ENCODE measurements at places on chromosomes 7 and 10. TPM values are rescaled to one million over a fixed set of nuclear protein-coding genes. Genes with fewer than 3 reads are reported as not detected.

DNA sequence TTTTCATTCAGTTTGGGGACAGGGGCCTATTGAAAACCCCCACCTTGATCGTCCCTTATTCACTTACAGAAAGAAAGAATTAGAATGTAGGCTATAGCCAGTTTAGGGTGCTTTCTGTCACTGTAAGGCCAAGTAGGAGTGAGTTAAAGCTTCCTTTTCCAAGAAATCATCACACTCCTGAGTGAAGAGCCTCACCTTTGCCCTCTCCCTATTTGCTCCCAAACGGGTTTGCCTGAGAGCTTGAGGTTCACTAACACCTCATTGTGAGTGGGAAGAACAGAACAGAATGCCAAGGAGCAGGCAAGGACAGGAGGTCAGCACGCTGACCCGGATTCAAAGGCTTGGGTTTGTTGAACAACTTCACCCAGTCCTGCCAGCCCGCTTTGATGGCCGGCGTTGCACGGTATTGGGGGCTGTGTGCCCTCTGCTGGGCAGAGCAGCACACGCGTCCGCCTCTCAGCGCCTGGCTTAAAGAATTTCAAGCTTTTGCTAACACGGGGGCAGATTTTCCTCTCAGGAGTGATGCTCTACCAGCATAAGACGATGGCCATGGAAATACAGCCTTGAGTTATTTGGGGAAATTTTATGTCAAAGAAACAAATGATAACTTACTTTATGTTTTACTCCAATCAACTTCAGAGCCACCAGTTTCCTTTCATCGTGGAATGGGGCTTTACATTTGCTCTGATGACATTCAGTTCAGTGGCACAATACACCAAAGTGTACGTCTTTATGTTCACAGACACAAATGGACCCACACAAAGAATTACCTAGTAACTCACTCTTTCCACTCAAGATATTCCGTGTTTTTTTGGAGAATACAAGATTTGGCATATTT is 470.0 kb downstream of the SUGCT start:
- DNase-seq = peak; percentile 75

DNA sequence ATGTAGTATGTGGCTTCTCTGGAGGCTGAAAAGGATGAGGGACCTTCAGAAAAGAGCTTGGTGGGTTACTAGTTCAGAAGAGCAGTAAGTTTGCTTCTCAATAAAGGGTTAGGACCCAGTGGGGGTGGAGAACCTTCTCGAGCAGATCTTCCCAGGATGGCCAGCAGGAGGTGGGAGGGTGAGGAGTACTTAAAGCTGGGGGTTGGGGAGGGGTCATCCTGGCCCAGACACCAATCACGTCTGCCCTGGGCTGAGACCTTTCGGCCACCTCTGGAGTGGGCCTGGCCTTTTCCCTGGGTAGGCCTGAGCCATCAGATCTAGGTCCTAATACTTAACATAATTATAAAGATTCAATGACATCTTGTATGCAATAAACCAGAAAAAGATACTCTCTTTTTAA is 149.0 kb upstream of the TCF7L2 start:
- no peak for DNase-seq

Gene ITGA8
- 1.7 TPM for total RNA-seq

DNA sequence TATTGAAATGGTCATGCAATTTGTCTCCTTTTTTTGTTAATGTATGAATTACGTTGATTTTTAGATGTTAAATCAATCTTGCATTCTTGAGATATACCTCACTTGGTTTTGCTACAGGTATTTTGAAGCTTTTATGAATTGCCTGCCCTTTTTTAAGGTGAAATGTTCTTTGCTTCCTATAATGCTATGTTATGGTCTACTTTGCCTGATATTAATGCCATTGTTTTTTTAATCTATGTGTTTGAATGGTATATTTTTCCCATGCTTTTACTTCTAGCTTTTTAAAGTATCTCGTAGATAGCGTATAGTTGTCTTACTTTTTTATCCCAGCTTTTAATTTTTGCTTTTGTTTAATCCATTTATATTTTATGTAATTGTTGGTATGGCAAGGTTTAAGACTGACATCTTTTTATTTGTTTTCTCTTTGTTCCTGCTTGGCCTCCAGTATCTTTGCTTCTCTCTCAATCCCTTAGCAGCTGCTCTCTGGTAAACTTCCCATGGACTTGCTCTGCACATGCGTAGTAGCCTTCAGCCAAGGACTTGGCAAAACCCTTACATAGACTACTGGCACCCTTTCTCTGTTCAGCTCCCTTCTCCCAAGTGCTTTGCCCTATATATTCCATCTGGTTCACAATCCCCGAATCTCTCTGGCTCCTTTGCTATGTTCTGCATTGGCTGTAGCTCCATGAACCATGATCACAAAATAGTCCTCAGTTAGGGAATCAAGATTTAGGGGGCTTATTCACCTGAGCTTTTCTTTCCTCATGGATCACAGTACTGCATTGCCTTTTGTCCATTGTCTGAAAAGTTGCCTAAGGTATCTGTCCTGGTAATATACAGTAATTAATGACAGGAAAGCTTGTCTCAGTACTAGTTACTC is 8.4 kb downstream of the TRIM24 start:
- no peak for DNase-seq

DNA sequence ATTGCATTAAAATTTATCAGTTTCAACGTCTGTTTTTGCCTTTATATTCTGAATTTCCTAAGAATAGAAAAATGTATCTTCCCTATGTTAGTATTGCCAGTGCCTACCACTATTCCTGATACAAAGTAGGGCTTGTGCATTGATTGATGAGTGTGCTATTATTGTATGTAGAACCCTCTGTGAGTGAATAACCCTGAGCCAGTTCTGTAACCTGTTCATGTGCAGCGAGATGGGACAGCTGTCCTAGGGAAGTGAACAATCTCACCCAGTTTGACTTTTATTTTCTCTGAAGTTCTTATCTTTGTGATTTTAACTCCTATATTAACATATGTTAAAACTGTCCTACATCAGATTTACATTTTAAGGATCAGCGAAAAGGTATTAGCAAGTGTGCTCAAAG is 178.4 kb upstream of the ADO start:
- no peak for DNase-seq

Gene SP8
- not detected for total RNA-seq

GRCh38 chr10:120987359-120987758 is 136.2 kb downstream of the WDR11 start:
- DNase-seq = no peak

Gene HMX3
- total RNA-seq = not detected

Gene XRCC2
- 0.65 TPM for total RNA-seq

Gene IKZF1
- 3.5 TPM for total RNA-seq

- no peak for DNase-seq
Observed at GRCh38 chr10:98636921-98637329, 190.2 kb upstream of the HPS1 start.

- no peak for DNase-seq
Observed at GRCh38 chr7:131943646-131944045, 387.2 kb upstream of the PODXL start.

GRCh38 chr7:51128545-51129435 is 187.8 kb downstream of the COBL start:
- no peak for DNase-seq

DNA sequence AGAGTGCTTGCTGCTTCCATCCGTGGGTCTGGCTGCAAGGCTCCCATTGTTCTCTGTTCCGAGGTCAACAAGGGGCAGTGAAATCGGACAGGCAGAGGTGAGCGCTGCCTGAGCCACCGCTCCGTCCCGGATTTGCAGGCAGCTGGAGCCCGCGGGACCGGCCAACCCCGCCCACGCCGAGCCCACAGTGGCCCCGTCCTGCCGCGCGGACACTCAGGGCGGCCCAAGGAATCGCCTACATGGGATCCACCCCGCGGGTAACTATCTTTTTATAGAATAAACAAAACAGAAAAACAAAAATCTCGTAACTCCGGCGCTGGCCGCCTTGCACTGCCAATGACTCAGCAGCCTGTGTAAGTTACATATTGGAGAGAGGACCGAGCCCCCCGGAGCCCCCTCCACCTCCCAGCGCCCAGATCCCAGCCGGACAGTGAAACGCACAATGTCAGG is 1.9 kb downstream of the BNIP3 start:
- DNase-seq = peak; percentile 74

- DNase-seq = no peak
Observed at GRCh38 chr7:147406521-147407135, 1183.9 kb upstream of the C7orf33 start.

Gene FIGNL1
- total RNA-seq = 3.4 TPM

DNA sequence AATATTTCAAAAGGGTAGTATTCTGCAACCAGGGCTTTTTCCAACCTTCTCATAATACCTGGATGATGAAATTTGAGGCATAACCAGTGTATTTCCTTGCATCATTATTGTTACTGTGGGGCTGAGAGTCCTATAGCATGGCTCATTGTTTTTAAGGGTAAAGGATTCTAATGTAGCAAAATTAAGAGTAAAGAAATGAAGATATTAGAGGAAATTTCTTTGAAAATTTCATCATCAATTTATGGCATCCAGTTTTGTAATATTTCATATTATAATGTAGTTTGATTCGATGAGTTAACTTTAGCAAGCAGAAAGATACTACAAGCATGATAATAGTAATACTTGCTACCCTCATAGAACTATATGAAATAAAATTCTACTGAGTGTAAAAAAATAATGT is 387.3 kb upstream of the LRGUK start:
- no peak for DNase-seq

Gene ASAH2
- total RNA-seq = 2.0 TPM

- DNase-seq = peak; percentile 86
Observed at GRCh38 chr10:22620140-22620857, 94.1 kb downstream of the PIP4K2A start.

DNA sequence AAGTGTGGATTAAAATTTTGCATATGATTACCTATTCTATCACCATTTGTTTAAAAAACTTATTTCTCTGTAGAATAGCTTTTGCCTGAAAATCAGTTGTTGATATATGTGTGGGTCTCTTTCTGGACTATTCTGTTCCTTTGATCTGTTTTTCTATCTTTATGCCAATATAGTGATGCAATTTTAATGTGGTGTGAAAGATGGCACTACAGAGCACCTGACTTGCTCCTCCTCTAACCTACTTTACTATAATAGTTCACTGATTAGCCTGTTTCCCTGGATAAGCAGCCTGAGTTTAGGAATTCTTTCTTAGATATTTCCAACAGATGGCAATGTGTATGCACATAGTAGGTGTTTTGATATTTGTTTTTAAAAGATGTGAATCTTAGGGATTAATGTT is 294.5 kb downstream of the AUTS2 start:
- DNase-seq = no peak

GRCh38 chr7:485188-486081 is 34.2 kb downstream of the PDGFA start:
- DNase-seq = no peak

Gene MYPN
- total RNA-seq = 112 TPM

DNA sequence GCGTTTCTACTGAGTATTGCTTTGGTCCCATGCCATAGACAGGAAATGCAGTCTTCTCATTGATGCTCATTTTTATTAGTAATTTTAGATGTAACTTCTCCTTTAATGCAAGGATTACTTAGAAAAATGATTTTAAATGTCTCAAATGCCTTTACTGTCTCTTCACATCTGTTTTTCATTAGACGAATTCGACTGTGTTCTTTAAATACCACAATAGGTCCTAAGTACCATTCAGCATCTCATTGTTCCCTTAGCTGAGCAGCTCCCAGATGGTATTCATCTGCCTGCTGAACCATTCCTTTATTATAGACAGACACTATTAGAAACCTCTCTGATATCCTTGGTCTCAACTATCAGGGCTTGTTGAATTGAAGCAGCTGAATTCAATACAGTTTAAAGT is 113.6 kb downstream of the LSMEM1 start:
- no peak for DNase-seq

GRCh38 chr7:36208997-36209813 is 56.2 kb downstream of the EEPD1 start:
- DNase-seq = no peak

- no peak for DNase-seq
Observed at GRCh38 chr10:119778776-119779445, 53.1 kb downstream of the INPP5F start.

DNA sequence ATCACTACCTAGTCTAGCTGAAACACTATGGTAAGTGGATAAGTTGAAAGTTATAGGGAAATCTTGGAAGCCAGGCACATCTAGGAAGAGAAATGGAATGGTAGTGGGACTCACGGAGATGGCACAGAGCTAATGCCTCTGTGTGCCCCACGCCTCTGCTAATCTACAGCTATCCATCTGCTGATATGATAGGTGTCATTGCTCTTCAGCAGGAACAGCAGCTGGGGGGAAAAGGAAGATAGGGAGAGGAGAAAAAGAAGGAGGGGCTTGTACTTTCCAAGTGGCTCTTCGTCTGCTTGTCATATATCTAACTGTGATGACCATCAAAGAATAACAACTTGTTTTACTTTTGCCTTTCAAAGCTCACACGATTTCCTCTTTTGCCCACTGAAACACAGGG is 1199.1 kb upstream of the SORCS1 start:
- no peak for DNase-seq

Gene PLXNA4
- 17.6 TPM for total RNA-seq

Gene ASAH2B
- total RNA-seq = 3.4 TPM
